ENCODE measurements at places on chromosomes 1 and 21.
A peak's percentile ranks its signal among the peaks of the same experiment; 100 is the strongest.

DNA sequence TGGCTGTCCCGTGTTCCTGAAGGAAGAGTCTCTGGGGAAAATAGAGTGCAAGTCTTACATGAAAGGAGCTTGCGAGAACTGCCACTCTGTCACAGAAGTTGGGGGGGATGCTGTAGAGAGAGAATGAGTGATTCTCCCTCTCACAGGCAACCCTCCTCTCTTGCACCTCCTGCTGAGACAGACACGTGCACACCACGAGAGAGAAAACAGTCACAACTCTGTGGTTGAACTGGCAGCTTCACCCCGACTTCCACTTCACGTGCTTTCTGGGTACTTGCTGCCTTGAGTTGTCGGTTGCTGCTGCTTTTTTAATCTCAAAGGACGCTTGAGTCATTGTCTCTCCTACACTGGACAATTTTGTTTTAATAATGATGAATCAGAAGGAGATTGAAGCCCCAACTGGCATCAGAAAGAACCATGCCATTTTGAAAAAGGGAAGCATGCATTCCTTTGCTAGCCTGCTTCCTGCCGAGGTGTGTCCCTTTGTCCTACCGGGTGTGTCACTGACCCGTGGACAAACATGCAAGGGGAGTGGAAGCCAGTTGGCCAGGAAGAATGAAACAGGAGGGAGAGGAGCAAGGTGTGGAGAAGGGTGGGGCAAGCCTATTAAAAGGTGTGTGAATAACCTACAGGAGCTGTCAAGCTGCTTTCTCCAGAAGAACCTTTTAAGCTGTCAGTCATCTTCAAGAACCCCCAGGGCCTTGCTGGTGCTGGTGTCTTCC lies 164.2 kb downstream of the CACNA1E start:
- no peak for DNase-seq

- no peak for DNase-seq
Measured at GRCh38 chr1:21326861-21327344, 36.6 kb upstream of the ECE1 start.

DNA sequence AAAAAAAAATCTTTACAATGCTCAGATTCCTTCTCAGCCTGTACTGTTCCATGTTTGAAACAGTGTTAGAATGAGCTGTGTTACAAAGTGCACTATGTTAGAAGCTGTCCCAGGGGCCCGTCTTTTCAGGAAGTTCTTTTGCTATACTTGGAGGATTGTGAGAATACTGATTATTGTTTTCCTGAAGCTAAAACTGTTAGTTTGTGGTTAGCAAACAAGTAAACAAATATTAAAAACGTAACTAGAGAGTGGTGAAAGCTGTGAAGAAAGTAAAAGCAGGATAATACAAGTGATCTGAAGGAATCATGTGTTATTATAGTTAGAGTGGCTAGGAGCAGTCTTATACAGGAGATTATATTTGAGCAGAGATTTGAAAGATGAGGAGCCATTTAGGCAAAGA lies 35.6 kb downstream of the CAMSAP2 start:
- no peak for DNase-seq

DNA sequence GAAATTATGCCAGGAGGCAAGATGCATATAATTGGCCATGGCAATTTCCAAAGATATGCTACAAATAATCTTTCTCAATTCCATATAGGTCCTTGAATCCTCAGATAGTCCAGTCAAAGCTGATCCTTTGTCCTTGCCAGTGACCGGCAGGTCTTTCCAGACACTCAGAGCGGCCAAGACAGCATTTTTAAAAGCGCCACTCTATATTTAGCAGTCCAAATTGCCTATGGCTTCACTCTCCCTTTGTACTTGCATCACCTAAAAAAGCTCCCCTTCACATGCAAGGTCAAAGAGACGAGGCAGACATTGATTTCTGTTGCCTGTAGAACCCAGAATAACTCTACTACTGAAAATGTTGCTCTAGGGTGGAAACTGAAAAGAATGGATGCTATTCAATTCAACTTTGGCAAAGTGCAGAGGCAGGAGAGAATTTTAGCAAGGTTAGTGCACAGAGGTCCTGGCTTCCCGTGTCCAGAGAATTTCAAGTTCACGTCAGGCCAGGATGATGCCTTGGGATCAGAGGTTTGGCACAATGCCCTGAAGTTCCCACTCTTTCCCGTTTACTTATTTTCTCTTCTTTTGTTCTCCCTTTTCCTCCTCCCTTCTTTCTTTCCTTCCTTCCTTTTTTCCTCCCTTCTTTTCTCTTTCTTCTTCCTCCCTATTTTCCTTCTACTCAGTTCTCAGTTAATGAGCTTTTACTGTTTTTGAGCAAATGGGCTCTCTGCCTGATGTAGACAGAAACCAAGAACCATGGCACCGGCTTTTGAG lies 108.5 kb downstream of the KCNK1 start:
- no peak for DNase-seq

- no peak for DNase-seq
Measured at GRCh38 chr1:41860214-41860613, 58.5 kb downstream of the HIVEP3 start.

DNA sequence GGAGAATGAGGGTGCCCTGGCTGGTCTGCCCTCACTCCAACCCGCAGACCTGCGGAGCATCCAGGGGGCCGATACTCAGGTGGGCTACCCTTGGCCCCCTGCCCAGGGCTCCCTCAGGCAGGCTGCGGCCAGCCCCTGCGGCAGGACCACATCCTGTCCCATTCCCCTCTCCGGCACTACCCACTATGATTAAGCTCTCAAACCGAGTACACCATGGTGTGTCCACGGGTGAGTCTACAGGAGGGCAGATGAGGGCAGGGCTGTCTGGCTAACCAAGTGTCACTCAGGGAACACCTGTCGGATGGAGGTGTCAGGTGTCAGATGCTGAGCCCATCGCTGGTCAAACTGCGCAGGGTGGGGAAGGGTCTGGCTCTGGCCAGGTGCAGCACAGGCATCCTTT lies 47.2 kb downstream of the SLC66A1 start:
- no peak for DNase-seq

DNA sequence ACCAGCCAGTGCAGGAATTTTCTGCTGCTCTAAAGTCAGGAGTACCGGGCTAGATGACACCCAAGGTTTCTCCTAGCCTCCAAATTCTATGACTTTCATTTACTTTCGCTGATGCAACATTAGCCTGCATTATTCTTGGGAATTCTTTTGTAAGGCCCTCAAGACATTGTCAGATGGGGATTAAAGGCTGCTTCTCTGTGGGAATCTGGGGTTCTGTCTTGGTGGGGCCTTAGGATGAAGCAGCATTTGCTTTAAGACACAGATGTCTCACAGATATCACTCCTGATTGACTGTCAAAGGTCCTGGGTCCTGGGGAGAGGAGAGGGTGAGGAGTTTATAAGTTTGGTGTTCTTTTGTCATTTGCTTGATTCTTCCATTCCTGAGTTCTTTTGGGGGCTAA lies 11.6 kb downstream of the PKP1 start:
- DNase-seq, result no peak

GRCh38 chr1:53957194-53957818 lies 11.2 kb downstream of the LRRC42 start:
- no peak for DNase-seq

- peak; percentile 38 for DNase-seq
Measured at GRCh38 chr1:247332215-247332622, 552 bp upstream of the ZNF496 start.

DNA sequence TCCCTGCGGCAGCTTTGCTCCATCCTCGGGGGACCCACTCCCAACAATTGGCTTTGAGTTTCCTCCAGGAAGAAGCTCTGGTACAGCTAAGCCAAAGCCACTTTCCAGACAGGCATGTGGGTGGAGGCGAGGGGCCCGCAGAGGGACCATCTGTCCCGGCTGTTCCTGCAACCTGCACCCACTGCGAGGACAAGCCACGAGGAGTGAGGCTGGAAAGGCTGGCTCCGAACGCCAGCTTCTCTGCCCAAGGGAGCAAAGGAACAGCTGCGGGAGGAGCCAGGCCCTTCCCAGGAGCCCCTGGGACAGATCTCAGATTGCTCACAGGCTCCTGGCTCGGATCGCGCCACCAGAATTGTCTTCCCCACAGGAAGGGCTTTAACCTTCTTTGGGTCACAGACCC lies 28.3 kb upstream of the PEF1 start:
- DNase-seq, result no peak

DNA sequence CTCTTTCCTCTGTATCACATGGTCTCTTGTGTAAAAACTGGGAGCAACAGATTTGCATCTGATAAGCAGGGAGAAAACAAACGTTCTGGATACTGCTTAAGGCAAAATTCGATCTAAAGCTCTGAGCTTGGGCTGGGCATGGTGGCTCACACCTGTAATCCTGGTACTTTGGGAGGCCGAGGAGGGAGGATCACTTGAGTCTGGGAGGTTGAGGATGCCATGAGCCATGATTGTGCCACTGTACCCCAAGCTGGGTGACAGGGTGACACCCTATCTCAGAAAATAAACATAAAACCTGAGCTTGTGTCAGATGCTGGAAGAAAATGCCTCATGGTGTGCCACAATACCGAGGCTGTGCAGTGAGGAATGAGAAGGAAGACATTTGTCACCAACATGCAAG lies 73.9 kb downstream of the SCCPDH start:
- no peak for DNase-seq
